ENCODE measurements at places on chromosomes 1 and 21. TPM values are rescaled to one million over a fixed set of nuclear protein-coding genes. Genes with fewer than 3 reads are reported as not detected.

DNA sequence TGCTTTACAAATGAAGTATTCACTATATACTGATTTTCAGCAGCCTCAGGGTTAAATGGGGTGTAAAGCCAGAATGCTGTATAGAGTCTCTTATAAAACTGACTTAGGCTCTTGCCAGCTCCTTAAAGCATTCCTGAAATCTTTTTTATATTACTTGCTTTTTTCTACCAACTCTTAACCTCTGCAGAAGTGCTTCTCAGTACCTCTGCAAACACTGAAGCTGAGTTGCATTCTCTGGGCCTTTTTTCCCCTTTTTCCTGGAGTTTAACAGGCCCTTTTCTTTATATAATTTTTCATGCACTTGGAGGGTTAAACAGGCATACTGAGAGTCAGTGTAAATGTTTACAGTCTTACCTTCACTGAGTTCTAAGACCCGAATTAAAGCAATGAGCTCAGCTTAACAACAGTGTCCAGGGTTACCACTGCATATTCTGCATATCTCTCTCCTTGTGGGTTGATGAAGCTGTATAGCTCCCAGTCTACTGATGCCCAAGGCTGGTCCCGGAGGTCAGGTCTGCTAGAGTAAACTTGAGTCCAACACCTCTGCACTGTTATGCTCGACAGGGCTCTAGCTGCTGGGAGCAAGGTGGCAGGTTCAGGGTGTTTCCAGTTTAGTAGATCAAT is 40.9 kb upstream of the CFAP126 start:
- no peak for DNase-seq

DNA sequence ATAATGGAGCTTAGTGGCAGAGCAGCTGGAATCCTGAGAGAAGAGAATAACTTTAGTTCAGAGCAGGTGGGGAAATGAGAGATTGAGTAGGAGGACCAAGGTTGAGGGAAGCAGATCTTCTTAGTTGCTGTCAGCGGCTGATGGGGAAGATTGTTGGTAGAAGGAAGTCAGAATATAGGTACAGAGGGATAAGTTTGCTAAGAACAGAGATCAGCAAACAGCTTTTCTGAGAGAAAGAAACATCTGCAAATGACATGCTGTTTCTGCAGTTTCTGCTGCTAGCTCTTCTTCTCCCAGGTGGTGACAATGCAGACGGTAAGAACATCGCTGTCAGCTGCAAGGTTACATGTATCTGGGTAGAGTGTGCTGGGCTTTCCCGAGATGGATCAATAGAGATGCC is at the start of gene CD1C:
TSS of gene CD1C (plus strand) at position 113 of the 400 bp plus-strand sequence. CDS start at position 255, 142 bp downstream.
- DNase-seq, result no peak

DNA sequence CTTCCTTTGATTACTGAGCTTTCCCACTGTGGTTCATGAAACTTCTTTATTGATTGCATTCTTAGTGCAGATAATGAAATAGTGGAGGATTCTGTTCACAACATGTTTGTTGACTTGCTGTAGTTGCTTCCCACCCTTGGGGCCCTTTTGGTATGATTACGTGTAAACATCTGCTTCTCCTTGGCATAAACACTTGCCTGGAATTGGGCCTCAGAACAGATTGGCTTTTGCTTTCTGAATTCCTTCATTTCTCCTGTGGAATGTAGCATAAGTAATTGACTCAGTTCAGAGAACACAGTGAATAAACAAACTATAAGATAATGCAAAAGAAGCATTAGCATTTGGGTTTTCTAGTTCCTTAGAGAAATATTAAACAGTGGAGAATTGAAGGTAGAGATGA is 59.5 kb upstream of the LAMC2 start:
- no peak for DNase-seq

Gene OR2L5
- total RNA-seq, result not detected

- DNase-seq, result no peak
Observed at GRCh38 chr21:46394595-46395104, 64.0 kb upstream of the DIP2A start.

Gene SYDE2
- total RNA-seq, result 19.4 TPM

GRCh38 chr1:156706657-156707416 is 1.5 kb upstream of the CRABP2 start:
- peak; percentile 76 for DNase-seq

GRCh38 chr1:211344152-211344618 is 17.6 kb downstream of the TRAF5 start:
- DNase-seq, result no peak

DNA sequence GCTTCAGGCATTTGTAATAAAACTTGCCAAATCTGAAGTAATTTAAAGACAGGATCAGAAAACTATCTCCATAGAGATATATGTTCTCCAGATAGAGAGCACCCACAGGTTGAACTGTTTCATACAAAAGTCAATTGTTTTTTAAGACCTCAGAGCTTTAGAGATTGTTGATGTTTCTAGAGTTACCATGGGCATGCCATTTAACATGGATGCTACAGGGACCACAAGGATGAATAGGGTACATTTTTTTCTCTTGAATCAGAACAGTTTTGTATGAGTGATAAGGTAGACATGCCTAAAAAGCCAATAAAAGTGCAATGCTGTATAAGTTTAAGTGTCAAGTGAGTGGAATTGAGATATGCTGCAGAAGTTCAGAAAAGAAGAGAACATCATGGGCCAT is 511.0 kb upstream of the CAMK1G start:
- DNase-seq, result no peak

- no peak for DNase-seq
Observed at GRCh38 chr1:232316864-232317263, 313.1 kb downstream of the SIPA1L2 start.

DNA sequence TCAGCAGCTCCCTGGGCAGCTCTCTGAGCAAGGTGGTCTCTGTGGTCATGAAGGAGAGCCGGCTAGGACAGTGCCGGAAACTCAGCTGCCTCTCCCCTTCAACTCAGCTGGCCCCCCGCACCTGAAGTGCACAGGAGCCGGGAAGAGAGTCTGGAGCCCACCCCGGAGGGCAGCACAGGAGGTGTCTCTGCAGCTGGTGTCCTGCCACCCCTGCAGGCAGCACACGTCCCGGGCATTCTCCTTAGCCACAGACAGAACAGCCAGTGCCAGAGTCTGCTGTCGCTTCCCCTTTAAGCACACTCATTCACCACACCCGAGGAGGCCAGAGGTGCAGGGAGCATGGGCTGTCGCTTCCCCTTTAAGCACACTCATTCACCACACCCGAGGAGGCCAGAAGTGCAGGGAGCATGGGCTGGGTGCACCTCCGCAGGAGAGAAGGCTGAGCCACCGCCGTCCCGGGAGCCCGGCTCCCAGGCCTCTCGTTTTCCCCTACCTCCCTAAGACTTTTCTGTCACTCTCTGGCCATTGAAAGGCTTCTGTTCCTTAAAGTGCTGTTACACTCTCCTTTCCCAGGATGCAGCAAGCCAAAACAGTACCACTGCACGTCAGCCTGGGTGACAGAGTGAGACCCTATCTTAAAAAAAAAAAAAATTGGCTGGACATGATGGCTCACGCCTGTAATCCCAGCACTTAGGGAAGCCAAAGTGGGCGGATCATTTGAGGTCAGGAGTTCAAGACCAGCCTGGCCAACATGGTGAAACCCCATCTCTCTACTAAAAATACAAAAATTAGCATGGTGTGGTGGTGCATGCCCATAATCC is 16.9 kb upstream of the SAMD11 start:
- DNase-seq, result peak; percentile 52

- DNase-seq, result no peak
Observed at GRCh38 chr21:26212220-26212619, 41.6 kb upstream of the APP start.

DNA sequence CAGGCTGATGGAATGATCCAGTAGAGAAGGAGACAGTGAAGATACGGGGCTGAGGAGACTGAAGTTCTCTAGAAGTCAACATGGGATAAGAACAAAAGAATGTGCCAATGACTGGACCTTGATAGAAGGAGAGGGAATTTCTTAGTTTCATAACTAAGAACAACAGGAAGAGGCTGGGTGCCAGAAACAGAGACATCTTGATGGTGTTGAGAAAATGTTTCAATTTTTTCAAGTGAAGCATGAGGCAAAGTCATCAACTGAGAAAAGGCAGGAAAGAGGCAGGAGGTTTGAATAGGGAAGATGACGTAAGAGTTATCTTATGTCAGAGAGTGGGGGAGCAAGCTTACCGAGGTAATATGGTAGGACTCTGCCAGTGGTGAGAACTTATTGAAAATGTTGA is 80.1 kb downstream of the SPAG17 start:
- DNase-seq, result no peak

Gene PPIE
- total RNA-seq, result 22.2 TPM

GRCh38 chr1:156705321-156705917 is at the start of gene CRABP2:
Gene CRABP2, minus strand, starts transcription at chr1:156705583. Its CDS starts 137 bp downstream, at chr1:156705446.
- DNase-seq, result peak; percentile 39

DNA sequence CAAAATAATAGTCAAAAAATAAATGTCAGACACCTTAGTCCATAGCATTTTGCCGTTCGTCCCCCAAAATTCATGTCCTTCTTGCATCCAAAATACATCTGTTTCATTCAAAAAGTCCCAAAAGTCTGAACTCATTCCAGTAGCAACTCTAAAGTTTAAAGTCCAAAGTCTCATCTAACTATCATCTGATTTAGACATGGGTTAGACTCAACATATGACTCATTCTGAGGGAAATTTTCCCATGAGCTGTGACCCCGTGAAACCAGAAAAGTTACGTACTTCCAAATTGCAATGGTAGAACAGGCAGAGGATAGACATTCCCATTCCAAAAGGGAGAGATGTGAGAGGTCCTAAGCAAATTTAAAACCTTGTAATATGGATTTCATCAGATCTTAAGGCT is 48.6 kb upstream of the CACHD1 start:
- no peak for DNase-seq

Measured in heart left ventricle (tissue), 16 donors.